ENCODE measurements at places on chromosomes 12 and 14.
A peak's percentile ranks its signal among the peaks of the same experiment; 100 is the strongest.

DNA sequence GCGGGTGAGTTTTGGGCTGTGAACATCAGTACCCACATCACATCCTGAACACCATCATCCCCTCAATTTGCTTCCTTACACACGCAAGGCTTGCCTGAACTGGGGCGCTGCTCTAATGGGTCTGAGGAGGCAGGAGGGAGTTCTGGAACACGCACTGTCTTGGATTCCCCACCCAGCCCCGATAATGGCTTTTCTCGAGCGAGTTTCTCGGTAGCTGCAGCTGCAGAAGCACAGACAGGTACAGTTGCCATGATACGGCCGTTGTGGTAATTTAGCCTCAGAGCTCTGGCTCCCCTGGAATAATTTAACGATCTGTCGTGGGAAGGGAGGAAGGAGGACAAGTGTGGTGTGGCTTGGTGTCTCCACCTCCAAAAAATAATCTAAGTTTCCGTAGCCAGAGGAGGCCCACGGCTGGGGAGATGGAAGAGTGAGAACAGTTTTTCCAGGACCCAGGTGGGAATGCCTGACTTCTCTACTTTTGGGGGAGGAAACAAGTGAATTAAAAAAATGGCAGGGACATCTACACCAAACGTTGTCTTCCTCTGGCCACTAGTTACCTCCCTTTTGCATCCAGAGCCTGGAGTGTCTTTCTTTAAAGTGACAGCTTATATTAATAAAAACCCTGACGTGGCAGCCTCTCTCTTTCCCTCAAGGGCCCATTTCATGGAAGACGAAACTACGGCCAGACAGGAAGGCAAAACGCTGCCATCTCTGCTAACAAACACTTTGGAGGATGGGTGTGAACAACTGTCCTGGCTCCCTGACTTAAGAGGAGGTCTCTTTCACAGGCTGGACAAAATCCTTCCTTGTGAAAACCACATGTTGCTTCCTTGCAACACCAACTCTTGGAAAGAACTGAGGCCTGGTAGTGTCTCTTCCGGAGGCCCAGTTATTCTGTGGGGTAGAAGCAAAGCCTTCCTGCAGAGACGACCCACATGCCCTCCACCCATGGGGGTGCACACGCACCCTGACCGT, 84.8 kb downstream of the RBM19 start:
- no peak for DNase-seq

GRCh38 chr14:71400871-71401321, 493.6 kb downstream of the PCNX1 start:
- DNase-seq, result no peak

GRCh38 chr12:121365416-121366062, 13.3 kb upstream of the ANAPC5 start:
- DNase-seq, result no peak

GRCh38 chr14:60736494-60736893, 1.9 kb downstream of the MNAT1 start:
- no peak for DNase-seq

DNA sequence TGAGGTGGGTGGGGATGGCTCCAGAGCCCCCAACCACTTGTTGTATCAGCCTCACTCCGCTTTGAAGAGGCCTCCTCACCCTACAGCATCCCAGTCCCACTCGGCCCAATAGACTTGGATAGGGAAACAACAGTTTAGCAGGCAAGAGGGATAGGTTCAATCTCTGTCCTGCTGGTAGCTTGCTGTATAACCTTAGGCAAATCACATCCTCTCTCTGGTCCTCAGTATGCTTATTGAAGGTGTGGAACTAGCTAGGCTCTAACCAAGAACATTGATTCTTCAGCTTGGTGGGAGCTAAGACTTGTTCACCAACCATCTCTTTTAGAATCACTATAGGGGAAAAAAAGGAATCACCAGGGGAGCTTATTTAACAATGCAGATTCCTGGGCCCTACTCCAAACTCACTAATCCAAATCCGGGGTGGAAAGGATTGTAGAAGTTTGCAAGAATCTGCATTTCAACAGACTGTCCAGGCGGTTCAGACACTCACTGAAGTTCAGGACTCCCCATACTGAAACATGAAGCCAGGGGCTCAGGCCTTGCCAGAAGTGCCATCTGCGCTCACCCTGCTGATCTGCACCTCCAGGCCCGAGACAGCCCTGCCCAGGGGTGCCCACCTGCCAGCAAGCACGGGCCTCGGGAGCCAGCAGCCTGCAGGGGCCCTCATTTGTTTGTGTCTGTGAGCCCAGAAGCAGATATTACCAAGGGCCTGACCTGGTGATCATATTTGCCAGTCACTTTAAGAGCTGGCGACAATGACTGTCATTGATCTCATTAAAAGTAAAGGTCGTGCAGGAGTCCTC, 113.0 kb downstream of the ADCK1 start:
- DNase-seq, result no peak

- no peak for DNase-seq
Observed at GRCh38 chr14:97077253-97077653, 280.1 kb downstream of the VRK1 start.

DNA sequence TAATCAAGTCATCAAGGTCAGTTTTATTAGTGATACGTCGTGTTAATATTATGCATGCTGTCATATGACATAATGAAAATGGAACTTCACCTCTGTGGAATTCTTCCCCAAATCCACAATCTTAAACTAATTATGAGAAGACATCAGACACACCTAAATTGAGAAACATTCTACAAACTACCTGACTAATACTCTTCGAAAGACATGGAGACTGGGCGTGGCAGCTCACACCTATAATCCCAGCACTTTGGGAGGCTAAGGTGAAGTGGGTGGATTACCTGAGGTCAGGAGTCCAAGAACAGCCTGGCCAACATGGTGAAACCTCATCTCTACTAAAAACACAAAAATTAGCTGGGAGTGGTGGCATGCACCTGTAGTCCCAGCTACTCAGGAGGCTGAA, 33.3 kb upstream of the KRAS start:
- no peak for DNase-seq

- no peak for DNase-seq
Observed at GRCh38 chr12:74890237-74890599, 319.4 kb downstream of the KCNC2 start.

DNA sequence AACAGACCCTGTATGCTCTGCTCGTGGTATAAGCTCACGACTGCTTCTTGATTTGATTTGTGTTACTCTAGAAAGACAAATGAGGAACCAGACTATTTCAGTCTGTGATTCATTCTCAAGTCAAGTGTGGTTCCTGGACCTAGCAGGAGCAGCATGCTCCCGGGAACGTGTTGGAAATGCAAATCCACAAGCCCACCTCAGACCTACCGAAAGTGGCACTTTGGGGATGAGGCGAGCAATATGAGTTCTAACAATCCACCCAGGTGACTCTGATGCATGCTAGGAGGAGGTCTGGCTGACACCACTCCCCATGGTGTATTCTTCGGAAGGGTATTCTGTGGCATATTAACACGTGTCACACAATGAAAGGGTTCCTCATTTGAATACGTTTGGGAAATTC, 59.5 kb upstream of the TMX1 start:
- DNase-seq, result no peak

- no peak for DNase-seq
Observed at GRCh38 chr14:67389275-67389674, 22.7 kb downstream of the PLEK2 start.

DNA sequence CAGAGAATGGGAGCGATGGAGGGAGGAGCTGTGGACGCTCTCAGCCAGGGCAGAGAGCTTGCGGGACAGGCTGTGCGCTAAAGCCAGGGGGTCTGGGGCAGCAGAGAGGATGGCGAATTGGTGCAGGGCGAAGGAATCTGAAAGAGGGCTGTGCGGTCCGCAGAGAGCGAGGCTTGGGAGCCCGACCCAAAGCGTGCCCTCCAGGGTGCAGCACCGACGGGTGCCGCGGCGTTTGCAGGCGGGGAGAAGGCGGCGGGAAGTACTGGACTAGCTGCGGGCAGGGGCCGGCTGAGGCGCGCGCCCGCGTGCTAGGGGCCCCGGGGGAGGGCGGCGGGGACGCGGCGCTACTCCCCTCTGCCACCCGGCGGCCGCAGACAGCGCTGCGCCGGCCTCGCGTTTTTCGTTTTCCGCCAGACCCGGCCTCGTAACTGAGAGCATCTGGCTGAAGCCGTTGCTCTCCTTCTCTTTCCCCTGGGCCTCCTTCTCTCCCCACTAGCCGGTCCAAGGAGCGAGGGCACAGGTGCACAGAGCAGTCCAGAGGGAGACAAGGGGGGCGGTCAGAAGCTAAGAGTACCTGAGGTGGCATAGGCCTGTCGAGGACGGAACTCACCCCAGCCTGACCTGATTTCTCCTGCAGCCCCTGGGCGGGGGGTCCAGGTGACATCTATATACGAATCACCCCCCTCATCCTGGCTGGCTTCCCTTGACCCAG, 24.9 kb downstream of the SLC6A12 start:
- DNase-seq, result peak; percentile 75

GRCh38 chr14:26941521-26941920, 343.7 kb upstream of the NOVA1 start:
- DNase-seq, result no peak

GRCh38 chr14:91103116-91103515, 10.8 kb upstream of the DGLUCY start:
- DNase-seq, result no peak

DNA sequence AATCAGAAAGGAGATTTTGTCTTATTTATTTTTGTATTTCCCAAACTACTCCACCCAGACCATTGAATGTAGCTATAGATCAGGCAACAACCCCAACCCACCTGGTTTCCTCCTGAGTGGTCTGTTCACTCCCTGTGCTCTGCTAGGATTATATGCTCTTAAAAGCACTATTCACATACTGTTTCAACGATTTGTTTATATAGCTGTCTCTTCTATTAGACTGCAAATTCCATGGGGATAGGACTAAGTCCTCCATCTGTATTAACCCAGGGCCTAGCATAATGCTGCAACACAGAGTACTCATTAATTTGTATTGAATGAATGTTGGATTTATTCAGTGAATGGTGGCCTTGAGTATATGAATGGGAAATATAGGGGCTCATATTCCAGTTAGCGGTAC, 307.6 kb downstream of the RAD51B start:
- DNase-seq, result no peak

- DNase-seq, result no peak
Observed at GRCh38 chr12:131041968-131042833, 88.5 kb downstream of the ADGRD1 start.

- DNase-seq, result no peak
Observed at GRCh38 chr14:83309211-83309610, 1775.6 kb upstream of the SEL1L start.

- DNase-seq, result no peak
Observed at GRCh38 chr14:93269341-93270068, 62.4 kb downstream of the UBR7 start.

DNA sequence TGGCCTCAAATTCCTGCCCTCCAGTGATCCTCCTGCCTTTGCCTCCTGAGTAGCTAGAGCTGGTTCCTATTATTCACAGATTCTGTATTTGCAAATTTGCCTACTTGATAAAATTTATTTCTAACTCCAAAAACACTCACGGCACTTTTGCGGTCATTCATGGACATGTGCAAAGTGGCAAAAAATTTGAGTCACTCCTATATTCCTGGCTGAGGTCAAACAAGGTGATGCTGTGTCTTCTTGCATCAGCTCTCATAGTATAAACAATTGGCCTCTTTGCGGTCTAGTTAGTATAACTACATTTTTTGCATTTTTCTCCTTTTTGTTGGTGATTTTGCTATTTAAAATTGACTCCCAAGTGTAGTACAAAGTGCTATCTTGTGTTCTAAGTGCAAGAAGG, 24.7 kb downstream of the ATF1 start:
- DNase-seq, result no peak

DNA sequence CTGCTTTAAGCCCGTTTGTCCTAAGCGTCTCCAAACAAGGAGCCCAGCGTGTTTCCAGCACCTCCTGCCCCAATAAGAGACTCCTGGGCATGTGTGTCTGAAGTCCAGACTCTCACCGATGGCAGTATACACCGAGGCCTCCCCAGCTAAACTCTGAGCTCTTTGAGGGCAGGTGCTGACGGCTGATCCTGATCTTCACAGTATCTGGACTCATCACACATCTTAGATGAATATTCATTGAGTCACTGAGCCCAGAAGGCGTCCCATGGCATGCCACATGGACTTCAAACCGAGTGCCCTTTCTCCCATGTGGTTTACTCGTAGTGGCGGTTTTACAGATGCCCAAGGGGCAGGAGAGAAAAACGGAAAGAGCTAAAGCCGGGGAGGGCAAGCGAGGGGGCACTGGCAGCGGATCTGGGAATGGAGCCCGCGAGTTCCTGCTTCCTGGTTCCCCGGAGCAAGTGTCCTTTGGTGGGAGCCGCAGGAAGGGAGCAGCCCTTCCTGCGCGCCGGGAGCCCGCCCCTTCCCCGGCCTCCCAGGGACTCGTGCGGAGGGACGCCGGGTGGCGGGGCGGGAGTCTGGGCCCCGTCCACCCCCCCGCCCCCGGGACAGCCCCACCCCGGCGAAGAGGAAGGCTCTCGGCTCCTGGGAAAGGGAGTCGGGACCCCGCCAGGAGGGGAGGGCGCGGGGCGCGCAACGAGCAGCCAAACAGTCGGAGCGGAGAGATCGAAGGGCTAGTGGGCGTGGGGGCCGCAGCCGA, 585 bp upstream of the TEAD4 start:
- DNase-seq, result peak; percentile 33

- DNase-seq, result no peak
Observed at GRCh38 chr12:38744041-38744440, 161.3 kb downstream of the CPNE8 start.

DNA sequence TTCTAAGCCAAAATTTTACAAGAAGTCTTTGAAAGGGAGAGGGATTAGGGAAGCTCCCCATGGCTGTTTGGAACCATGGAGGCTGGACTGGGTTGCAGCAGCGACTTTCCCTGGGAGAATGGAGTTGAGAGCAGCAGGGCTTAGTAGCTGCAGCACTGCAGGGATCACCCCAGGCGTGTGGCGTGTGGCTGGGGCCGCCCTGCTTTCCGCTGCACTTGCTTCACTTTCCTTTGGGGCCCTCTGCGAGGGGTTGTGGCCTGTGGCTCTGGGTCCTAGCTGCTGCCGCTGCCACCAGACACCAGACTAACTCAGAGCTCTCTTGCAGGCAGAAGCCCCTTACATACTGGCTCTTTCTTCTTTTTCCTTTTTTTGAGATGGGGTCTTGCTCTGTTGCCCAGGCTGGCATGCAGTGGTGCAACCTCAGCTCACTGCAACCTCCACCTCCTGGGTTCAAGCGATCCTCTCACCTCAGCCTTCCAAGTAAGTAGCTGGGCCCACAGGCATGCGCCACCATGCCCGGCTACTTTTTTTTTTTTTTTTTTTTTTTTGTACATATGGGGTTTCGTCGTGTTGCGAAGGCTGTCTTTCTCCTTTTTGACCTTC, 25.4 kb downstream of the CCDC62 start:
- DNase-seq, result no peak

GRCh38 chr14:99571303-99571986, 32.6 kb downstream of the CCDC85C start:
- DNase-seq, result no peak

DNA sequence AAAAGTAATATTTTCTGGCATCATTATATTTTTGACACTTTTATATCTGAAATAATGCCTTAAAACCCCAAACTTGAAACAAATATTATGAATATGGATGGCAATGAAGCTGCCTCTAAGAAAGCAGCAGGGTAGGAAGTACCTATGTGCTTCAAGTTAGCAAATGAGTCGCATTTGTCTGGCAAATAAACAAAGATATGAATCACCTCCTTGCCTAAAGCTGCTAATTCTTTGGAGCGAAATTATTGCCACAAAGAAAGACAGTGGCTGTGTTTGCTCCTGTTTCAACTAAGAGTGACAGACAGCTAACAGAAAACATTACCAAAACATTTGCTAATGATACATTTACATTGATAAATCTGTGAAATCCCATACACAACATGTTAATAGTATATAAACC, 854.9 kb downstream of the RPS29 start:
- no peak for DNase-seq
